ENCODE measurements at places on chromosomes 12 and 14.
A peak's percentile ranks its signal among the peaks of the same experiment; 100 is the strongest.

- no peak for DNase-seq
These were observed 9.1 kb upstream of the HOXC4 start for GRCh38 chr12:54044425-54045103.

GRCh38 chr14:85531141-85531586 is 1.2 kb downstream of the FLRT2 start:
- DNase-seq: peak; percentile 85

DNA sequence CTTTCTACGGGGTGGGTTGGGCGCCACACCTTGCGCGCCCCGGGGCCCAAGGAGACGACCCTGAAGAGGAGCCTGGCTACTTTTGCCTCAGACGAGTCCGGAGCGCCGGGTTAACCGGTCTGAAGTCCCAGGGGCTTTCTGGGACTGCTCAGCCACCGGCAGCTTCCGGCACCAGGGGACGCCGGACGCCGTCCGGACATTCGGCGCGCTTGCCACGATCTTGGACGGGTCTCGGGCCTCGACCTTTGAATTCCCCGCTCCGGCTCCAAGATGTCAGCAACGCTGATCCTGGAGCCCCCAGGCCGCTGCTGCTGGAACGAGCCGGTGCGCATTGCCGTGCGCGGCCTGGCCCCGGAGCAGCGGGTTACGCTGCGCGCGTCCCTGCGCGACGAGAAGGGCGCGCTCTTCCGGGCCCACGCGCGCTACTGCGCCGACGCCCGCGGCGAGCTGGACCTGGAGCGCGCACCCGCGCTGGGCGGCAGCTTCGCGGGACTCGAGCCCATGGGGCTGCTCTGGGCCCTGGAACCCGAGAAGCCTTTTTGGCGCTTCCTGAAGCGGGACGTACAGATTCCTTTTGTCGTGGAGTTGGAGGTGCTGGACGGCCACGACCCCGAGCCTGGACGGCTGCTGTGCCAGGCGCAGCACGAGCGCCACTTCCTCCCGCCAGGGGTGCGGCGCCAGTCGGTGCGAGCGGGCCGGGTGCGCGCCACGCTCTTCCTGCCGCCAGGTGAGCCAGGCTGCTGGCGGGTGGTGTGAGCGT is at the start of gene ACOT4:
Gene ACOT4, plus strand, starts transcription at position 184 of the 760 bp plus-strand sequence. Its CDS starts 87 bp downstream, at position 271.
- DNase-seq: peak; percentile 69

DNA sequence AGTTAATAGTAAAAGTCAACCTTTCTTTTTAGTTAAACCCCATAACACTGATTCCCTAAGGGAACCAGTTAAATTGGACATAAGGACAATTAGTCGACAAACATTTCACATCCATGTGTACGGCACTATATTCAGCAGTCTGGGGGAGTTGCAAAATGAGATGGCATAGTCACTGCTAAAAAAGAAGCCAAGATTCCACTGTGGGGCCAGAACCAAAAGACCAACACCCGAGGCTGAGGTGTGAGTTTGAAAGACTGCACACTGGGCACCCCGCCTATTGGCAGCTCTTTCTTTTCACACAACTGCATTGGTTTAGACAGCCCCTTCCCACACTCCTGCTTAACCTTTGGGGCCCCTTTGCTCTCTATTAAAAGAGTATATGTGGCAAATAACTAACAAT is 16.7 kb downstream of the SETD3 start:
- no peak for DNase-seq

- DNase-seq: no peak
These were observed 108.4 kb downstream of the BRMS1L start for GRCh38 chr14:35934499-35934898.

DNA sequence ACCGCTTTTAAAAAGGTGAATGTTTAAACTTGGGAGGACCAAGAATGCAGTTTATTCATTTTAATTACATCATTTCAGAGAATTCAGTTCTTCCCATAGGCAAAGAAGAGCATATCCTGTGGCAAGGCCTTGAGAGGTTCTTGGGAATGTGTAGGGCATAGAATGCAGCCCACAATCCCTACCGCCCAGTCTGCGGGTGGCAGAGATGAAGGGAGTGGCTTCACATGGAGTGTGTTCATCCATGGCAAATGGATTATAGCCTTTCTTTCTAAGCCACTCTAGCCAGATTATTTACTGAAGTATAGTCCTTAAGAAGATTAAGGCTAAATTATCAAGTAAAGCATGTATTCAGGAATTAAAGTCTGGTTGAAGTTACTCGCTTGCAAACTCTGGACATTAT is 97.4 kb downstream of the TSPAN8 start:
- no peak for DNase-seq

DNA sequence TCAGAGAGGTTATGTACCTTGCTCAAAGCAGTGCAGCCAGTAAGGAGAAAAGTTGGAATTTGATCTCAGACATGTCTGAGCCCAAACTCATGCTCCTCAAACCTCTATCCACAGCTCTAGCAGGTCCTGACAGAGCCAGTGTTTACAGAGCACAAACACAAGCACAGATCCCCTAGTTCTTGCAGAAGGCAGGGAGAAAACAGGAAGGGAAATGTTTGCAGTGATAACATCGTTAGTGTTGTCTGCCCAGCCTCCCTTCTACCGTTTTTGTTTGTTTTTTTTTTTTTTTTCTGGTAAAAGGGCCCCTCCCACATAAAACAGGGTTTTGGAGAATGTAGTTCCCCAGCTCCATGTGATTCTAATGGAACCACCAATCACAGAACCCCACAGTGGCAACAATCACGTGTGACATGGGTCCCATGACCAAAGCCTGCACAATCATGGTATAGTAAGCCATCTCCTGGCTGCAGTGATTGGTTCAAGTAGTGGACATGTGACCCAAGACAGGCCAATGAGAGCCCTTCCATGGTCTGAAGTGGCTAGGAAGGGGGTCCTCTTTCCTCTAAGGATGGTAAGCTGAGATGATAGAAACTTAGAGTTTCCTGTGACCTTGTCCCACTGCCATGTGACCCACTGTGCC is 513.4 kb downstream of the MED13L start:
- DNase-seq: no peak

GRCh38 chr12:49960474-49961110 is 1.1 kb upstream of the AQP5 start:
- DNase-seq: no peak

GRCh38 chr12:10159280-10159679 is 12.7 kb downstream of the OLR1 start:
- DNase-seq: no peak

DNA sequence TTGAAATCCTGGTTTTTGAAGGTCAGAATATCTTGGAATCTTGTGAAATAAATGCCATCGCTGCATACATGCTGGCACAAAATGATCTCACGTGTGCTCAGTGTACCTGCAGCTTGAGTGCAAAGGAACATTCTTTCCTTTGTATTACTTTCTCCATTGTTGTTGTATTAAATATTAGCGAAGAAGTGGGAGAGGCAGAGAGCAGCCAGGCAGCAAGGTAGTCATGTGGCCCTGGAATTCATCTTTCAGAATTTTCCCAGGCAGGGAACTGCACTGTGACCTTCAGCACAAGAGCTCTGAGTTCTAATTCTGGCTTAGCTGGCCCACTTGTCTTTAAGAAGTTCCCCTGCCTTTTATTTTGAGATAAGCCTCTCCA is 145.5 kb downstream of the PRKCH start:
- no peak for DNase-seq

- no peak for DNase-seq
These were observed 57.9 kb upstream of the FICD start for GRCh38 chr12:108457006-108457733.

- no peak for DNase-seq
These were observed 15.6 kb downstream of the CLECL1 start for GRCh38 chr12:9717070-9717925.

GRCh38 chr14:26163761-26164160 is 434.1 kb downstream of the NOVA1 start:
- DNase-seq: no peak

DNA sequence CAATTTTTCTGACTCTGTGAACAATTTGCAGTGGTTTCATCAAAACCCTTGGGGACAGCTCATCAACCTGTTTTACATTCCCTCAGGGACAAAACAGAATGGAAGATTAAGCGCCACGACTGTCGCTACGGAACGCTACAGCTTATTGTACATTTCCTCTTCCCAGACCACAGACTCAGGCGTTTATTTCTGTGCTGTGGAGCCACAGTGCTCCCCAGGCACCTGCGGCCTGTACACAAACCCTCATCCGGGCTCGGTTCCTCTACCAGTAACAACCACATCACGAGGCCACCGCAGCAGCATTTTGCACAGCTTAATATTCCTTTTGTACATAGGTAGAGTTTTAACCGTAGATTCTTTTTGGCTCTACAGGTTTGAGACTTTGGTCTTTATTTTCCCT is 397.4 kb upstream of the OR4E1 start:
- no peak for DNase-seq

DNA sequence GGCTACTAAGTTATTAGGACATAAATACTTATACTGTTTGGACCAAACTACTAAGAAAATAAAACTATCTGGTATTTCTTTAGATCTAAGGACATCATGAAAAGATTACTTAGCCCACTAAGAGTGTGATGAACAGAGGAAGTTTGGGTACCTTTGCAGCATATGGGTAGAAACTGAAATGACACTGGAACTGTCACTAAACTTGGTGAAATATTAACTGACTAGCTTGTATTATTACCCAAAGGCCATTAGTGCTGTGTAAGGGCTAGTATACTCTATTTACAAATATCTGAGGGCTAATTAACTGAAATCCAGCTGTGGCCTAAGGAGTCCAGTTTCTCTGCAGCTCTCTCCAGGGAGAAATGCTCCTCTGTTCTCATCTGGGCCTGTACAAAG is 45.5 kb downstream of the PAWR start:
- no peak for DNase-seq

GRCh38 chr12:28604240-28604639 is 414.0 kb downstream of the CCDC91 start:
- DNase-seq: no peak

GRCh38 chr12:76881142-76881541 is 2.3 kb upstream of the CSRP2 start:
- no peak for DNase-seq

Measured in left forelimb (tissue), 1 donor.